Astrocyte of the spinal cord (primary cell): ENCODE measurements at places on chromosomes 2 and 18.

DNA sequence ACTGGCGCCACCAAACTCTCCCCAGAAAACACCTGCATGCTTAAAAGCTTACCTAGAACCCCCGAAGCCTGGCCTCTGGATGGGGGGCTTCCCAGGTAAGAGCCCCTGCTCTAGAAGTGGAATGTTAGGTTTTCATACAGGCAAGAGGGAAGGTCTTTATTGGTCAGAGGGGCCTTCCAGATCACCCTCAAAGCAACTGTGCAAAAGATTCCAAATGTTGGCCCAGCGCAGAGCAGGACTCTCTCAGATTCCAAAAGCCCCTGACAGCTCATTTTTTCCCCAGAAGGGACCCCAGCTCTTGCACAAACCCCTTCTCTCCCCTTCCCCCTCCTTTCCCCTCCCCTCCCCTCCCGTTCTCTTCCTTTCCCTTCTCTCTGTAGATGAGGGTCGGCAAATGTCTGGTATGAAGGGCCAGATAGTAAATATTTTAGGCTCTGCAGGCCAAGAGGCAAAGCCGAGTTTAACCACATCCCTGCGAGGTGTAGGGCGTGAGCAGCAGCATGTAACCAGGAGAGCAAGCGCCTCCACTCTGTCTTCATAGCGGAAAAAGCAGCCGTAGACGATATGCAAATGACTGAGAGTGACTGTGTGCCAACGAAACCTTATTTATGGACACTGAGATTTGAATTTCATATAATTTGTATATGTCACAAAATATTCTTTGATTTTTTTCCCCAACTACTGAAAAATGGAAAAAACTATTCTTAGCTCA lies 116.9 kb downstream of the SMAD7 start:
- peak; percentile 44 for DNase-seq

- DNase-seq = no peak
These were observed 351.0 kb upstream of the POU3F3 start for GRCh38 chr2:104502901-104503300.

GRCh38 chr18:3967359-3968180 lies 487.5 kb downstream of the DLGAP1 start:
- no peak for DNase-seq

GRCh38 chr2:43948370-43948769 lies 47.4 kb downstream of the LRPPRC start:
- no peak for DNase-seq

DNA sequence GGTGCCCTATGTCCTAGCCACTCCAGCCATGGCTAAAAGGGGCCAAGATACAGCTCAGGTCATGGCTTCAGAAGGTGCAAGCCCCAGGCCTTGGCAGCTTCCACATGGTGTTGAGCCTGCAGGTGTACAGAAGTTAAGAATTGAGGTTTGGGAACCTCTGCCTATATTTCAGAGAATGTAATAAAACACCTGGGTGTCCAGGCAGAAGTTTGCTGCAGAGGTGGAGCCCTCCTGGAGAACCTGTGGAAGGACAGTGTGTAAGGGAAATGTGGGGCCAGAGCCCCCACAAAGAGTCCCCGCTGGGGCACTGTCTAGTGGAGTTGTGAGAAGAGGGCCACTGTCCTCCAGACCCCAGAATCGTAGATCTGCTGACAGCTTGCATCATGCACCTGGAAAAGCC lies 74.1 kb downstream of the SMIM21 start:
- DNase-seq = no peak

DNA sequence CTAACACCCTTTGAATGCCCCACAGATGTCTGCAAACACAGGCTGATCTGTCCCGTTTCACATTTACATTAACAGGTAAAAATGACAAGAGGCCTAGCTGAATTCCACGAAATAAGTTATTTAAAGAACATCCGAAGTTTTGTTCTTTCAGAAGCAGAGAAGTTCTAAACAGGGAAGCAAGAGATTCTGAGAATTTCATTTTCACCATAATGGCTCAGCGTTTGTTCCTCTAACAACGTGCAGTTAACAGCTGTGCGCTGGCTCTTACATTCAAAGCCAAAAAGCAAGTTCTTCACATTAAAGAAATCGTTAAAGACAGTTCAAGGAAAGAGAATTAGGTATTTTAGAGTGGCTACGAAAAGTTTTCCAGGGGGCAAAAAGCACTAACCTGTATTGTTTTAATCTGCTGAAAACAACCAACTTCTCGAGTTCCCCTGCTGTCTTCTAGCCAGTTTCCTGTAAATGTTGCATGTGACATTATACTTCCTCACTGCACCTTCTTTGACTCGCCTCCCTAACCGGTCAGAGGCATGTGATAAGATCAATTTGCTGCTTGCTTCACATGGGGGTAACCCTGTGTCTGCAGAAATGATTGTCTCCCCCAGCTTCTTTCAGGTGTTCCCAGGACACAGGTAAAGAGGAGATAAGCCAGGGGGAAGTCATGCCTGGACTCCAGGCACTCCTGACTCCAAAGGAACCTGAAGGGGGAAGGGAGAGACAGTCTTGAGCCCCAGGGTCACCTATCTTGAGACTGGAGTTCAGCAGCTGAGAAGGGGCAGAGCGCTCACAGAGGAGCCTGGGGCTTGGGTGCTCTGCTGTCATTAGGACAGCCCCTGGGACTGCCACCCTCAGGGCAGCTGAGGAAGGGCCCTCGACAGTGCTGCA lies 36.8 kb upstream of the WIPF1 start:
- DNase-seq = no peak

DNA sequence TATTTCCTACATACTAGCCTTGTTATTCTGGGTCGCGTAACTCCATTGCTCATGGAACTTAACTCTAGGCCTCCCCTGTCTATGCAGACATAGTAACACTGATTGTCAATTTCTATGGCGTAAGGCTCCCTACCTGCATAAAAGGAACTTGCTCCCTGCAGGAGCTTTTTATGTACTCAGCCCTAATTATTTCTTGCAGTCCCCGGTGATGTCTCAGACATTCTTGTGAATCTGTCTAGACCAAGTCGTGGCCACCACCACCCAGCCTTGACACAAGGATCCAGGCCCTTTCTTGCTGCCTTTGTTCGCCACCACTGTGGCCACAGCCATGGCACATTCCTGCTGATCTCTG lies 189.5 kb upstream of the CTAGE1 start:
- DNase-seq = no peak

DNA sequence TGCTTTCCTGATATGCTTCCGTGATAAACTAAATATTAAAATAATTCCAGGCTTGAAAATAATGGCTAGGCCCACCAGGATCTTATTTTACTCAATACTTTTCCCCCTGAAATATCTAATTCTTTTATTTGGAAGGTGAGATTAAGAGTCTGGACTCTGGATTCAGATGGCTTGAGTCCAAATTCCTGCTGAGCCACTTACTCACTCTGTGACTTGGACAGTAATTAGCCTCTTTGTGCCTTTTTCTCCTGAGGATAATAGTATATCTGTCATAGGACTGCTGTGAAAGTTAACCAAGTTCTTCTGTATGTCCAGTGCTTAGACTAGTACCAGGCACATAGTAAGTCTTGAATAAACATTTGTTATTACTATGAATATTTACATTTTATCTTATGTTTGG lies 127.3 kb upstream of the ERBB4 start:
- DNase-seq = no peak

DNA sequence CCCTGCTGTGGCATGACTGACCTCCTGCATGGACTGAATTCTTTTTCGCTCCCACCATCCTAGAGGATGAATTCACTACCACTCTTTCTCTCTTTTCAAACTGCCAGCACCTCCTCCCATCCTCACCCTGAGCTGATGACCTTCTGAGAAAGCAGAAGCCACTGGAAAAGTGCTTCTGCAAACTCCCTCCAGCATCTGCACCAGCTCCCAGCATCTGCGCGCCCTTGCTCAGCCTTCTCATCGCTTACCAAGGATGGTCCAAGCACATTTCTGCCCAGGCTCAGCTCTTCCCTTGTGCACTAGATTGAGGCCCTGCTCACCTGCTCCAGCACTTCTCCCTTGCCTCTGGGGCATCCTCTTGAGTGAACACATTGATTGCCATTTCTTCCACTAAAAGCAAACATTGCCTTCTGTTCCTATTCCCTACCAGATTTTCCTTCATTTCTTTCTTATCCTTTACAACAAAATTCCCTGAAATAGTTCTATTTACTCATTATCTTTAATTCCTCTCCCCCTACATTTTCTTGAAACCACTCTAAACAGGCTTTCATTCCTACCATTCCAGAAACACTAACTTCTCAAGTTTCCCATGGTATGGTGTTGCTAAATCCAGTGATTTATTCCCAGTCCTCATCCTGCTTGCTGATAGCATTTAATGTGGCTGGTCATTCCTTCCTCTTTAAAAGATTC lies 42.7 kb upstream of the IL1RL1 start:
- peak; percentile 49 for DNase-seq

DNA sequence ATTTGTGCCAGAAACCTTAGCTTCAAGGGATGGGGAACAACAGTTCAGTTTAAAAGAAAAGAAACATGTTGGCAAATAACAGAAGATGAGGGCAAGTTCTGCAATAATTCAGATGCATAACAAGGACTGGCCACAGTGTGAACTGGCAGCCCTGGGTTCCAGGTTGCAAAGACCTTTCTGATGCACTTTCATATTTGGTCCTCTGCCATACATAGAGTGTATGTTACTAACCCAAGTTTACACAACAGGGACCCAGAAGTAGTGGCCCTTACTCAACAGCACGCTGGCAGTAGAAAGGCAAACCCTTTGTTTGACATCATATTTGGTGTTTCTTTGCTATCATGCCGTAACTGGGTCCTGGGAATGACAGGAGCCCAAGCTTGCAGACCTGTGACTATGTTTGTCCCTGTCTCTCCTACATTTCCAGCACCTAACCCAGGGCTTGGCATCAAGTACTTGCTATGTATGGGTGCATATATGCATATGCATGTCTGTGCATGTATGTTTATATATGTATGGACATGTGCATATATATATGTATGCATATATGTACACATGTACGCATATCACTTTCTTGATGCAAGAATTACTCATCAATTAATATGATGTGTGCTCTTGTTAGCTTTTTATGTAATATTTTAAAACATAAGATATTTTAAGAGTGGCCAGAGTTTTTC lies 94.3 kb downstream of the MBP start:
- DNase-seq = no peak

- DNase-seq = no peak
These were observed 1506.2 kb upstream of the NXPH2 start for GRCh38 chr2:140286377-140286776.

- DNase-seq = no peak
These were observed 123.8 kb downstream of the CYP26B1 start for GRCh38 chr2:72023678-72024390.

DNA sequence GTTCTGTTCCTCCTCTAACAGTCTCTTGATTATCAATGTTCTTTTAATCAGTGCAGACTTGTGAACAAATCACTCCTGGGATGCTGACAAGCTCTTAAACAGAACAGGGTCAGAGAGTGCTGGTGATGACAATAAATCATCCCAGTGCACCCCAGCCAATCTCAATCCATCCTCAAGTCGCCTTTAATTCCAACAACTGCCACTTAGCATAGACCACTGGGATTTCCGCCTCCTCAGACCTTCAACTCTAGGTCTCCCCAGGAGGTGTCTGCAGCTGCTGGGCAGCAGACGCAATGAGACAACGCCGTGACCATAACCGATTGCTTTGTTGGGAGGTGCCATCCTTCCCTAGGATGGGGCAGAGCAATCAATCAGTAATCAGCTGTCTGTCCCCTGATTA lies 184.2 kb upstream of the ACAA2 start:
- no peak for DNase-seq

- DNase-seq = no peak
These were observed 463.2 kb upstream of the CDH7 start for GRCh38 chr18:65287652-65288051.

DNA sequence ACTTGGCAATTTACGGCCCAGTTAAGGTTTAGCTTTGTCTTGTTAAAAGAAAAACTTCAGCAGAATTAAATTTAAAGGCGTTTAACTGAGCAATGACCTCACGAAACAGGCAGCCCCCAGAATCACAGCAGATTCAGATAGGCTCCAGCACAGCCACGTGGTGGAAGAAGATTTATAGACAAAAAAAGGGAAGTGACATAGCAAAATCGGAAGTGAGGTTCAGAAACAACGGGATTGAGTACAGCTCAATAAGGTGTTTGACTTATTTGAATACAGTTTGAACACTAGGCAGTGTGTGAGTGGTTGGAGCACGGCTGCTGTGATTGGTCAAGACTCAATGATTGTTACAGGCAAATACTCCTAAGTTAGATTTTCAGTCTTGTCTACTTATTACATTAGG lies 79.8 kb downstream of the MOGAT1 start:
- no peak for DNase-seq

GRCh38 chr18:67618061-67618460 lies 101.5 kb upstream of the DSEL start:
- DNase-seq = no peak

DNA sequence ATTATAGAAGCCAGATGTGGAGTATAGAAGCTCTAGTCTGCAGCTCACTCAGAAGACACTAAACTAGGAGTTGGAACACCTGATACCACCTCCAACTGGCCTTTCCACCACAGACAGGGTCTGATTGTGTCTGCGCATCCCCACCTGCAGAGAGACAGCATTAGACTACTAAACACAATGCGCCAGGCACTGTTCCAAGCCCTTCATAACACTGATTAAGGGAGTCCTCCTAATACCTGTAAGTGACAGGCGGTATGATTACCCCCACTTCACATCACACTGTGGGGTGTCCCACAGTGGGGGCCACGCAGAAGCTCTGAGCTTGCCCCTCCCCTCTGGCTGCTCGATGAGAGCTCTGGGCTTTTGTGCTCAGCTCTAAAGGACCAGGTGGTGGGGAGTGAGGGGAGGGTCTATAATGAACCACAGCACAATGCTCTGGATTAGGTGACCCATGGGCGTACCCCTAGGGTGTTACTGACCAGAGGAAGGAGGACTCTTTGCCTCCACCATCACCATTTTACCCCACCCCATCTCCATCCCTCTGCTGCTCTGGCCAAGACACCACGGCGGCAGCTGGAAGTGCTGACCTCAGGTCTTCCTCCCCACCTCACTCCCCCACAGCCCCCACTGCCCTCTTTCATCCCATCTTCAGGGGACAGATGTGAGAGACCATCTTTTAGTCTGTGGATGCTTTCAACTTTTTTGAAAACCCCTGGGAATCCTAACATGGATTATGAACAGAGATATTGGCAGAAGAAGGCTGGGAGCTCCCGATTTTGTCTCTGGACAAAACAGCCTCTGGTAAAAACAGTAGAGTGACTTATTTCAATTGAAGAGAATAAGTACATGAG lies 145.1 kb downstream of the GFPT1 start:
- DNase-seq = no peak

- DNase-seq = peak; percentile 20
These were observed 25.0 kb downstream of the METTL21A start for GRCh38 chr2:207600231-207600630.
